ENCODE measurements at places on chromosomes 5 and 9.

DNA sequence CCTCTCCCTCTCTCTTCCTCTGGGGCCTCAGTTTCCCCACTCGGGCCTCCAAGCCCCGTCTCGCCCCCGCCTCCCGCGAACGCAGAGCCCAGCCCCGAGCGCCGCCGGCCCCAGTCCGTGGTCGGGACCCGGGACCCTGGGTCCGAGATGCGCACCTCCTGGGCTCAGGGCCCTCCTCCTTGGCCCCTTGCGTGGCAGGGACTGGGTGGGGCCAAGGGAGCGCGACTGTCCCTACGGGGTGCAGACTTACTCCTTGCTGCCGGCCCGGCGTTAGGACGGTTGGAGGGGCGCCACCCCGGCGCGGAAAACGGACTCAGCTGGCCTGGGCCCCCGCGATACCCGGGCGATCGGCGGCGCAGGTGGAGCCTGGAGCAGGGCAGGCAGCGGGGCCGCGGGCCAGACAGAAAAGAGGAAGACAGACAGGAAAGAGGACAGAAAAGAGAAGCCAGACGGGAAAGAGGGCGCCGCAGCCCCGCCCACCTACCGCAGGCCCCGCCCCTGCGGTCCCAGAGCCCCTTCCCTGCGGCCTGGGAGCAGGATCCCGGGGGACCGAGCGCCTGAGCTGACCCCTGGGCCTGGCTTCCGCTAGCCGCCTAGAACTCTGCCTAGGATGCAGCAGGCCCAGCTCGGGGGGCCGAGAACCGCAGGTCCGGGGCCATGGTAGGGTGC, at the start of gene GBGT1:
TSS of gene GBGT1 (minus strand) at position 411 of the 669 bp plus-strand sequence. CDS start 1,502 bp downstream, outside the sequence.
- DNase-seq, result no peak

DNA sequence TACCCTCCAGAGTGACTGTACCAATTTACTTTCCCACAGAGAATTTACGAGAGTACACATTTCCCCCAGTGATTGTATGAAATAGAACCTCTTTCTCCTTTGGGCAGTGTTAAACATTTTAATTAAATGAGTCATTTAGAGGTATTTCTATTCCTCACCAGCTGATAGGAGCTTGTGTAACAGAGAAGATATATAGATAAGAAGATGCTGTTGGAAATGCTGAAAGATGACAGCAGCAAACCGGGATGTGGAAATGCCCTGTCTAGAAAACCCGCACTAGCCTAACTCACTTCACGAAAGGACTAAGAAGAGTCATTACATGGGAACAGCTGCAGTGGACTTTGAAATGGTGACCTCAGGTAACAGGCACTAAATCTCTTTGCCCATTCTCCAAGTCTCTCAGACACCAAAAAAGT, 68.3 kb downstream of the LPAR1 start:
- no peak for DNase-seq

DNA sequence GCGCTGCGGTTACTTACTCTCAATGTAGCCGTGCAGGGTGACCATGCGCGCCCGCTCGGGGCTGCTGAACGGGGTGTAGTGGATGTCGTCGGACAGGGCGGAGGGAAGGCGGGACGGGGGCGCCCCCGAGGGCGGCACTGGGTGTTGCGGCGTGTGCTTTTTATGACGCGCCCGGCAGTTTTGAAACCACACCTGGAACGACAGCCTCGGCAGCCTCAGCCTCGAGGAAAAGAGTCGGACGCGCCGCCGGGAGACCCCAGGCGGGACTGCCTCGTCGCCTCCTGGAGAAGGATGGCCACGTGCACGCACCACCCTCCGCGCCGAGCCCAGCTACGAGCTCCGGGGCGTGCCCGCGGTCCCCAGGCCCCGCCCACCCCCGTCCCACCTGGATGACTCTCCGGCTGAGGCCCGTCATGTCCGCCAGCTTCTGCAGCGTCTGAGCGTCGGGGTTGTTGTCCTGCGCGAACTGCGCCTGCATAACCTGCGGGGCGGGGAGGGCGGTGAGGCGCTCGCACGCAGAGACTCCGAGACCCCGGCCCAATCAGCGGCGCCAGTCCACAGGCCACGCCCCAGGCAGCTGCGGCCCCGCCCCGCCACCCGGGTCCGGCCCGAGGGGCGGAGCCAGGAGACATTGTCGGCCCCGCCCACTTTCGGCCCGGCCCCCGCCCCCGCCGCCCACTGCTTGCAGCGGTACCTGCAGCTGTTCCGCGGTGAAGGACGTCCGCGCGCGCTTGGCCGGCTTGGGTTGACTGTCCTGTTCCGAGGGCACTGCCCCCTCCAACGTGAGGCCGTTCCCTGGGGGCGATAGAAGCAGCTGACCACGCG, 15.0 kb downstream of the LHX6 start:
- peak; percentile 43 for DNase-seq

- no peak for DNase-seq
Observed at GRCh38 chr9:131523451-131524435, 7.3 kb downstream of the UCK1 start.

Measured in naive thymus-derived CD8-positive, alpha-beta T cell (primary cell).